ENCODE measurements at places on chromosomes 1 and 21.

GRCh38 chr1:164466001-164466421, 93.0 kb upstream of the PBX1 start:
- no peak for DNase-seq

- DNase-seq, result peak; percentile 28
Observed at GRCh38 chr1:58883037-58883887, 99.4 kb upstream of the JUN start.

- DNase-seq, result no peak
Observed at GRCh38 chr1:25893116-25893515, 13.1 kb downstream of the STMN1 start.

- no peak for DNase-seq
Observed at GRCh38 chr1:86472767-86473166, 4.0 kb downstream of the CLCA1 start.

- no peak for DNase-seq
Observed at GRCh38 chr1:221159608-221160007, 280.4 kb downstream of the HLX start.

- DNase-seq, result no peak
Observed at GRCh38 chr1:38917337-38917736, 24.3 kb downstream of the RHBDL2 start.

DNA sequence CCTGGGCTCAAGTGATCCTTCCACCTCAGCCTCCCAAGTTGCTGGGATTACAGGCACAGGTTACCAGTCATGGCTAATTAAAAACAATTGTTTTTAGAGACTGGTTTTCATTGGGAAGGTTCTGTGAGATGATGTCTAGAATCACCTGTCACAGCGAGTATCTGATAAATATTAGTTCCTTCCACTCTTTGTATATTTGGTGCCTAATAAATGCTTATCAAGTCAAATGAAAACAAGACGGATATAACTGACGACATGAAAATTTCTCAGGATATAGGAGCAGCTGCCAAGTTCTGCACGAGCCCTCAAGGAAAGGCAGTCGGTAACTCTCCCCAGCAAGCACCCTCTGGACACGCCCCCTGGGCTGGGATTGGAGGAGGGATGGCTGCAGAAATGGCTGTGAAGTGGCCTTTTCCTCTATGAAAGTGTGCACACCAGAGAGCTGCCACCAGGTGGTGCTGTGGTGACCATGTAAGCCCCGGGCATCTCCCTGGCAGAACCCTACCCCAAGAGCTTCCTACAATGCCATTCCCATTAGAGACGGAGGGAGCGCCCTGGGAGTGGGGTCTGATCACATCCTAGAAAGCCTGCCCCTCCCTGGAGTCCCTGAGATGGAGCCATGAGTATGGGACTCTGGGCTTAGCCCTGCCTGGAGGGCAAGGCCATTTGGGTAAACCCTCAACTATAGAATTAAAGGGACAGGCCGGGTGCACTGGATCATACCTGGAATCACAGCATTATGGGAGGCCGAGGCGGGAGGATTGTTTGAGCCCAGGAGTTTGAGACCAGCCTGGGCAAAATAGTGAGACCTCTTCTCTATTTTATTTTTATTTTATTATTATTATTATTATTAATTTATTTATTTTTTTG, 50.9 kb downstream of the HTR6 start:
- DNase-seq, result peak; percentile 60

GRCh38 chr1:28194326-28195035, 18.0 kb upstream of the PTAFR start:
- DNase-seq, result no peak

DNA sequence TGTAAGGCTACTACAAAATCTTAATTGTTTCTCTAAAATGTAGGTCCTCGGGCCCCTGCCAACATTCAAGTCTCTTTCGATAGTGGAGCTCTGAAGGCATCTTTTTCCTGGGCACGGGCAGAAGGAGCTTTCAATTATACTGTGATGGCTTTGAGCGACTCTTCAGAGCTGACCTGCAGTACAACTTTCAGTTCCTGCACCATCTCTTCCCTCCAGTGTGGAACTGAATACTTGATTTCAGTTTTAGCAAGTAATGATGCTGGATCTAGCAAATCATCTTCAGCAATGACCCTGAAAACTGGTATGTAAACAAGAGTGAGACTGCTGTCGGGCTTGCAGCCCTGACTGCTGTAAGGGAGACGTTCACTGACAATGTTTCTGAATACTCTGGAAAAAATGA, 9.6 kb downstream of the FNDC7 start:
- no peak for DNase-seq

GRCh38 chr21:43361493-43362296, 65.2 kb downstream of the SIK1 start:
- DNase-seq, result no peak

DNA sequence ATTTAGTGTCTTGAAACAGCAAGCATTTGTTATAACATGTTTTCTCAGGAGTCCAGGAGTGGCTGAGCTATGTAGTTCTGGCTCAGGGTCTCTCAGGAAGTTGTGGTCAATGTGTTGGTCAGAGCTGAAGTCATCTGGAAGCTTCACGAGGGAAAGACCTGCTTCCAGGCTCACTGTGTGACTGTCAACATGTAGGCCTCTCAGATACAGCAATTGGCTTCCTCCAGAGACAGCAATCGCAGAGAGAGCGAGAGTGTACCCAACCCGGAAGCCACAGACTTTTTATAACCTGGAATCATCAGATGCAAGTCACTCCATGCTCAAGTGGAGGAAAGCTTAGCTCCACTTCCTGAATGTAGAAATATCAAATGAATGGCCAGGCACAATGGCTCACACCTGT, 40.9 kb downstream of the TNFRSF9 start:
- no peak for DNase-seq

GRCh38 chr1:231763456-231763855, 136.9 kb downstream of the DISC1 start:
- no peak for DNase-seq

DNA sequence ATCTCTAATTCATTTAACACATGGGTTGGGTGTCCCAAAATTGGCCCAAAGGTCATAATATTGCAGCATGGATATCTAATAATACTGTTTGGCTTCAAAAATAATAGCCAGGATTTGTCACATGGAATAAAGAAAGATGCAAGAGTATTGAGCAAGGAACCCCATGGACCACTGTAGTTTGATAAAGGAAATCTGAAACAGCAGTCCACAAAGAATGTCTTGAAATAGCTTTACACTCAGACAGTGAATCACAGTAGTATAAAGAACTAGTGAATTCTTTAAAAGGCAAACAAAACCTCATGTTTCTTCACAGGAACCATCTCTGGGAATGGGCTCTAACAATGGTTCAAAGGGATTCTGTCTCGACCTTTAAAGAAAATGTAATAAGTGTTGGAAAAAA, 576.1 kb upstream of the ZRANB2 start:
- no peak for DNase-seq

GRCh38 chr1:11507309-11507708, 28.4 kb downstream of the DISP3 start:
- DNase-seq, result peak; percentile 44

DNA sequence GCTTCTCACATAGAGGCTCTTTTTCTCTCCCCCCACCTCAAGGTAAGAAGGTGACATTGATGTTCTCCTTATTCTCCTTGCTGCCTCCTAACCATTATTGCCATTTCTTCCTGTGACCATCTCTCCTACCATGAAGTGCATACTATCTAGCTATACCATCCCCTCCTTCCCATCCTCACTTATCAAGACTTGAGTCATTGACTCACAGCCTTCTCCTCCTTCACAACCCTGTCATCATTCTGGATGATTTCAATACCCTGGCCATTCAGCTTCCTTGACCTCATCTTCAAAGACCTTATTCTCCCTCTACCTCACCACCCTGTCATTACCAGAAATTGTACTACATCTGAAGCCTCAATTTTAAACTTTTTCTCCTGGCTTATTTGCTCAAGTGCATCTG, 10.9 kb upstream of the HIPK1 start:
- no peak for DNase-seq

- DNase-seq, result no peak
Observed at GRCh38 chr1:214990619-214991018, 91.9 kb upstream of the KCNK2 start.

DNA sequence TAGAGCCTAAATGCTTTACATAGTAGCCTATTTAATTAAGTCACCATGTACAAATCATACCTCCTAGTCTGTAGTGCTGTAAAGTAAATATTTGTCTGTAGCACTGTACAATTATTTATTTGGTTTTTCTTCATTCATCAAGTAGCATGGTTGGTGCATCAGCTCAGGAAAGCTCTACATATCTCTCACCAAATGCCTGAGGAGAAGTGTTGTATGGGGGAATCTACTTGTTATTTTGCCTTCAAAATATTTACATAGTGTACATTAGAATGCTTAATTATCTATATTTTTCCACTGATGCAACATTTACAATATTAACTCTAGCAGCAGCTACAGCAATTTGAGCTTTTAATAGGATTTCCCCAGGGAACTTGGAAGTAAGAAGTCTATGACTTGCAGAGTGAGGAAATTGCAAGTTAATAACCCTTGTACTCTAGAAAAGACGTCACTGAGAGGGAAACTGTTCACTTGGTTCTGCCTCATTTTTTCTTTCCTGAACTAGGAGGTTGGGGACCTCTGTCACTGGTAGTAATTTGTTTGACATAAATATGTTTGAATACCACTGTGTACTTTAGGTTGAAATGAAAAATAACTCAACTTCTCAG, 207.4 kb downstream of the PDE4B start:
- no peak for DNase-seq

DNA sequence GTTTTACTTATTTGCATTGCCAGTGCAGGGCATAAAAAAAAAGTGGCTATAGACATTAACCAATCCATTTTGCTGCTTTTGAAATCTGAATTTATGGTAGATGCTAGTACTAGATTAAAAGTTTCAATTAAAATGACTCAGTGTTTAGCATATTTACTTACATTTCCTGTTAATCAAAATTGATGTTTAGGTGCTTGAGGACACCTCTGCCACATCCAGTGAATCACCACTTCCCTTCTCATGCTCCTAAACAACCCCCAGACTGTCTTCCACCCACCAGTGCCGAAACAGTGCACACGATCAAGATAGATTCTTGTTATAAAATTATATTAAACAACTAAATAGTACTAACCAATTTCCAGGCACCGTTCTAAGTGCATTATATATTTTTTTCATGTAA, 32.7 kb downstream of the HSD17B7 start:
- no peak for DNase-seq
